CD4-positive, CD25-positive, alpha-beta regulatory T cell (primary cell): ENCODE measurements at places on chromosomes 12 and 14.

DNA sequence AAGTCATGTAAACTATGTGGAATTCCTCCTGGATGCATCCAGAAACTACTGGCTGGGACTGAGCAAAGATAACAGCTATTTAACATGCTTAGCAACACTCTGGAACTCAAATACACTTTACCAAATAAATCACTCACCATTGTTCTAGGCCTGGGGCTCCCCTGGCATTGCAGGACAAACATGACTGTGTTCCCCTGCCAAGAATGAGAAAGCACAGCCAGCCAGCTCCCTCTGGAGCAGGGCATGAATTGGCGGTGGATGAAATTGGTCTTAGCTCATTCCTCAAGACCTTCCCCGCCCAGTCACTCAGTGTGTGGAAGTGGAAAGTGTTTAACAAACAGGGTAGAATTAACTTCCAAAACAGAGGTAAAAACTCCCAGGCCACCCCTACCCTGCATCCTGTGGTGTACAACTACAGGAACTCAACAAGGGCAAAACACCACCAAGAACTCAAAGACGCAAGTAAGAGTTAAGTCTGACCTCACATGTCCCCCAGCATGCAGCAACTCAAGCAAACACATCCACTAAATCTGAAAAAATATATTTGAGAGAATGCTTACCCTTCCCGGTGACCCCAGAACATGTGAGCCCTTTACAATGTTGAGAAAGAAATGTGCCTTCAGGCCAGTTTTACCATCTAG lies 58.4 kb upstream of the BDKRB2 start:
- H3K36me3 ChIP-seq, result no peaks in the 10 kb centered on the region

DNA sequence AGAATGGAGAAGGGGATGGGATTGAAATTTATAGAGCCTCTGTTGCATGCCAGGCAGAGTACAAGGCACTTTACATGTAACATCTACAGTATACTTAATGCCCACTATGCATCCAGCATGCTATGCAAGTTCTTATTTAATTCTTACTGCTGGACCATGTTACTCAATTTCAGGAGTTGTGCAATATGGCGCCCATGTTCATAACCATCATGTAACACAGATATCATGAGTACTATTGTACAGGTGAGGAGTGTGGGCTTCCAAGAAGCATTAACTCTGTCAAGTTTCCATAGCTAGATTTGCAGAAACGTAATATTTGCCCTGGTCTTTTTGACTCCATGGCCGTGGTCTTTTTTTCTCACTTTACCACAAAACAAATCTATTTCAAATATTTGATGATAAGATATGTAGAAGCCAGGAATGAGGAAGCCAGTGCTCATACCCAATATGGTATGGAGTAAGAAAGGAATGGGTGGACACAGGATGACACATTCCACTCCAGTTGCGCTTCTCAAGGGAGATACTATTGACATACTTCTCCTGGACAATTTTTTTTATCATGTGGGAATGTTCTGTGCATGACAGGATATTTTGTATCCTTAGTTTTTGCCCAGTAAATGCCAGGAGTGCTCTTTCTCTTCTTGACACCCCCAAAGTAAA lies 191.8 kb downstream of the C12orf75 start:
- no peak for DNase-seq
- no peak overlapping the region for H3K4me3 ChIP-seq
- H3K36me3 ChIP-seq, result no peaks in the 10 kb centered on the region
- H3K27me3 ChIP-seq, result no peaks in the 10 kb centered on the region

GRCh38 chr14:69719501-69719951 lies 47.4 kb upstream of the SRSF5 start:
- H3K27me3 ChIP-seq, result no peaks in the 10 kb centered on the region
- peaks cover 10% of the 10 kb centered on the region for H3K4me1 ChIP-seq
- no peak overlapping the region for H3K27ac ChIP-seq
- H3K36me3 ChIP-seq, result no peaks in the 10 kb centered on the region
- H3K4me3 ChIP-seq, result no peak overlapping the region
- DNase-seq, result no peak

DNA sequence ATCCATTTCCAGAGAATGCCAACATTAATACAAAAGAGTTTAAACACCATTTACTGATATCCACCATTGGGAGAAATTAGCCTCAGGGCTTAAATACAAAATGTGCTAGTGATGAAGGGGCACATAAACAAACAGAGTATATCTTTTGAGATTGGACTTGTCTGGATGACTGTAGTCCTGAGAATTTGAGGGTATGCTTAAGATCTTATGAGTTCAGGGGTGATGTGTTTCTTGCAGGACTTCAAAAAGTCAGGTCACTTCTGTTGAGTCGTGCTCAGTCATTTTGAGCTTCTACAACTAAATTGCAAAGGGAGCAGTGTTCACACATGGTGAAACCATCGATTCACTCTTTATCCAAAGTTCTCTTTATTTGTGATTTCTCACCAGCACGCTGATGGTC lies 425.7 kb downstream of the ATP23 start:
- no peaks in the 10 kb centered on the region for H3K36me3 ChIP-seq
- H3K4me3 ChIP-seq, result no peak overlapping the region
- no peak overlapping the region for H3K27ac ChIP-seq
- no peaks in the 10 kb centered on the region for H3K4me1 ChIP-seq
- DNase-seq, result no peak

GRCh38 chr12:109930028-109930800 lies 30.1 kb downstream of the TCHP start:
- no peaks in the 10 kb centered on the region for H3K27me3 ChIP-seq
- peaks cover 45% of the 10 kb centered on the region for H3K36me3 ChIP-seq
- DNase-seq, result no peak
